ENCODE measurements at places on chromosomes 12 and 14.

- no peak for DNase-seq
Measured at GRCh38 chr14:52279408-52279807, 11.9 kb downstream of the PTGDR start.

GRCh38 chr12:116106870-116107269 is 170.6 kb downstream of the MED13L start:
- no peak for DNase-seq

DNA sequence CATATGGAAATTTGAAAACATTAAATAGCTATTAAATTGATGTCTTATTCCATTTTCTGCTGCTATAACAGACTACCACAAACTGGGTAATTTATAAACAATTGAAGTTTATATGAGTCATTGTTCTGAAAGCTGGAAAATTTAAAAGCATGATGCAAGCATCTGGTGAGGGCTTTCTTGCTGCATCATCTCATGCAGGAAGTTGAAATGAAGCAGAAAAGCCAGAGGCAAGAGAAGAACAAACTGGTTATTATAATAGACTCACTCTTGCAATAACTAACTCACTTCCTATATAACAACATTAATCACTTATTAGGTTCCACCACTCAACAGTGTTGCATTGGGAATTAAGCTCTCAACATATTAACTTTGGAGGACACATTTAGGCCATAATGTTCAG is 1277.4 kb downstream of the LRFN5 start:
- DNase-seq, result no peak

DNA sequence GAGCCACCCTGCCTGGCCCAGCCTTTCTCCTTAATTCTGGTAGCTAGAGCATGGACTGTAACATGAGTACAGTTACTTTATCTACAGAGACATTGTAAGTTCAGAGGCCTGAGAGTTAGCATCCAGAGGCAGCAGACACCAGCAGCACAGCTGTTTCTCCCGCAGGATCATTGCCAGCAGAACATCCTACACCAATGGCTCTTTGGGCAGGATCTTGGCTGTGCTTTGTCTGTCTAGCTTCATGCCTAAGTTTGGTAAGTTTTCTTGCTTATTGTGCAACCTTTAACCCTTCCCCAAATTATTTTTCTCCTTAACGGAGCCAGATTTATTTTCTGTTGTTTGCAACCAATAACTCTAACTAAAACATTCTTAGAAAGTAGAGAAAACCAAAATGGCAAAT is 21.6 kb downstream of the C12orf71 start:
- no peak for DNase-seq
